ENCODE measurements at places on chromosomes 4 and X. TPM values are rescaled to one million over a fixed set of nuclear protein-coding genes. Genes with fewer than 3 reads are reported as not detected.

GRCh38 chr4:53378171-53378482 lies 686 bp downstream of the FIP1L1 start:
- no peak for DNase-seq

GRCh38 chrX:12890467-12890866 lies 16.0 kb upstream of the TLR8 start:
- DNase-seq = no peak

DNA sequence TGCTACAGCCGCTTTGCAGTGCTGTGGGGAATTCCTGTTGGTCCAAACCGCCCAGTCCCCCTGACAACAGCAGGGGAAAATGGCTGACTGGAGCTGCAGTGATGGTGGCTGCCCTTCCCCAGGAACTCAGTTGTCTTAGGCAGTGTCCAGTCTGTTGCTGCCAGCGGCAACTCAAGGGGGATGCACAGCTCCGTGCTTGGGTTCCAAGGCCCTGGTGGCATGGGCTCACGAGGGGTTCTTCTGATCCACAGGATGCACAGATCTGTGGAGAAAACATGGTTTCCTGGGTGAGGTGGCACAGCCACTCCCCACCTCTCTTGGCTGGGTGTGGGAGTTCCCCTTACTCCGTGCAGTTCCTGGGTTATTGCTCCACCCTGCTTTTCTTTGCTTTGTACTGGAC lies 261.2 kb downstream of the TLL1 start:
- no peak for DNase-seq

DNA sequence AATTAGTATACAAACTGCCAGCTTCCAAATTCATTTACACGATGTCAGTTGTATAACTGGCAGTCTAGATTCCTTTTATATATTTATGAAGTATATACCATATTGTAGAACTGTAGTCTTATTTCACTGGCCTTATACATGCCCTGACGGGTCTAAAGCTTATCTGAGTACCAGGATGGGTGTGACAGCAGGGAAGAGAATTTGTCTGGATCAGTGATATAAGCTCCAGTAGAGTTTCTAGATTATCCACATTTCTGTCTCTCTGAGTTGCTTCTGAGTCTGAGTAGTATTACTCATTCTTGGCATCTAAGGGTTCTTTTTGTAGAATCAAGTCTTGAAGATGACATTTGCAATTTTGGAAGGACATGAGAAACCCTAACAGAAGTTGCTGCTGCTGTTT lies 101.3 kb downstream of the RPA4 start:
- DNase-seq = no peak

DNA sequence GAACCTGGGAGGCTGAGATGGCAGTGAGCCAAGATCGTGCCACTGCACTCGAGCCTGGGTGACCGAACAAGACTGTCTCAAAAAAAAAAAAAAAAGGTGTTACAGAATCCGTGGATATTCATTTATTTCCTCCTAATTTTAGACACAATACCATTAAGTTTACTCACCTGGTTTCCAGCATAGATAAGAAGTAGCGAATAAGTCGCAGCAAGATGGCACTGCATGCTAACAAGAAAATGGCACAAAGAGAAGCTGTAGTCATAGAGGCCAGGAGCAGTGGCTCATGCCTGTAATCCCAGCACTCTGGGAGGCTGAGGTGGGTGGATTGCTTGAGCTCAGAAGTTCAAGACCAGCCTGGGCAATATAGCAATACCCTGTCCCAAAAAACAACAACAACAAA lies 17.0 kb upstream of the MOB1B start:
- no peak for DNase-seq

- no peak for DNase-seq
Measured at GRCh38 chr4:148044912-148045352, 313.0 kb downstream of the ARHGAP10 start.

- no peak for DNase-seq
Measured at GRCh38 chr4:88419874-88420273, 37.0 kb upstream of the HERC5 start.

Gene VCX3A
- not detected for total RNA-seq

Gene SPANXN4
- not detected for total RNA-seq

Measured in tongue (tissue), 3 donors.